ENCODE measurements at places on chromosomes 5 and 9.
A peak's percentile ranks its signal among the peaks of the same experiment; 100 is the strongest.

DNA sequence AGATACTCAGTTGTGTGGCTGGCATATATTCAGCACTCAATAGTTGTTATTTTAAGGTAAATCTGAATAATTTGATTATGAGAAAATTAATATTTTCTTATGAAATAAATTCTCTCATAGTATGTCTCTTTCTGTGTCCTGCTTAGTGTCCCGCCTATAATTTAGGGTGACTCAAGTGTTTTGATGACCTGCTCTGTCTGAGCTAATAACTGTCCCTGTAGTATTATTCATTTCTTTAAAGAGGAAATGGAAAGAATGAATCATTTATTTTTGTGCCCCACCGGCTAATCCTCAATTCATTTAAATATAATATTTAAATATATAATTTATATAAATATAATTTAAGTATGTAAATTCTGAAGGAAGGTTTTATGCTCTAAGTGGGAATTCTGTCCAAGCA is 4.1 kb downstream of the SLC1A1 start:
- no peak for DNase-seq

DNA sequence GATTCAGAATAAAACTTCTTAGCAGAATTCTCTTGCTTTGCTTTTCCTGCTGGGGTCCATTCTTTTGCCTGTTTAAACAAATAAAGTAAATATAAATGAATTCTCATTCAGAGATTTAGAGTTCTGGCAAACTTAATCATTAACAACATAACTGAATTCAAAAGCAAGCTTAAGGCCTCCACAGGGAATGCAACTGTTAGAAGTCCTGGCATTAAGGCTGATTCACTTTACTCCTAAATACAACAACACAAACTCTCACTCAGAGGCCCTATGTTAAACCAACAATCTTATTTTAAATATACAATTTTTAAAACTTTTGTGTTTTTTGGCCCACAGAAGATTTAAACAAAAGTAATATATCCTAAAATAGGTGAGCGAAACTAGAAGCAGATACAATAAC is 178.3 kb downstream of the AP3B1 start:
- no peak for DNase-seq

- DNase-seq: no peak
Measured at GRCh38 chr5:158514986-158515359, 584.7 kb downstream of the EBF1 start.

- no peak for DNase-seq
Measured at GRCh38 chr9:6498982-6499381, 86.0 kb downstream of the UHRF2 start.

DNA sequence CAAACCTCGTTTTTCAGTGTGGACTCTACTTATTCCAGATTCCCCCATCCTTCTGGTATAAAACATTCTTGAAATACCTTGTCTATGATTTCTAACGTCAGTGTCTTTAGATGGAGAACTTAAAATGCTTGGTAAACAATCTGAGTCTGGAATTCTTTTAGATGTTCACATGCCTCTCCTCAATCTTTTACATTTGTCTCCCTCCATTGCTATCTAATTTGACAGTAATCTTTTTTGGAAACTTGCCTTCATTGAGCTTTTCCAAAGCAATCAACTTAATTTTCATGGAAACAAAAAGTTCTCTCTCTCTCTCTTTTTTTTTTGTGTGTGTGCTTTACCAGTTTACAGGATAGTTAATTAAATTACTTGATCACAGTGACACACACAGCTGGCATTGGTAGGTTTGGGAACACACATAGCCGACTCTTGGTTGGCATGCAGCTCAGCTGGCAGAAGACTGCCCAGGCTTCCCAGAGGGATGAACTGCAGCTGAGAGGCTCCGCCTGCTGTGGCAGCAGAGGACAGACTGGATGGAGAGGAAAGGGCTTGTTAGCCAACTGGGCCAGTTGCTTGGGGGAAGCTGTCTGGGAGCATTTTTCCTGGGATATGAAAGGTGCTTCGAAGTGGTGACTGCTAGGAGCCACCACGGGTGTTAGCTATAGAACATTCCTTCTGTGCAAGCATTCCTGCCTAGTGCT is 271.3 kb downstream of the ZSWIM6 start:
- DNase-seq: no peak

DNA sequence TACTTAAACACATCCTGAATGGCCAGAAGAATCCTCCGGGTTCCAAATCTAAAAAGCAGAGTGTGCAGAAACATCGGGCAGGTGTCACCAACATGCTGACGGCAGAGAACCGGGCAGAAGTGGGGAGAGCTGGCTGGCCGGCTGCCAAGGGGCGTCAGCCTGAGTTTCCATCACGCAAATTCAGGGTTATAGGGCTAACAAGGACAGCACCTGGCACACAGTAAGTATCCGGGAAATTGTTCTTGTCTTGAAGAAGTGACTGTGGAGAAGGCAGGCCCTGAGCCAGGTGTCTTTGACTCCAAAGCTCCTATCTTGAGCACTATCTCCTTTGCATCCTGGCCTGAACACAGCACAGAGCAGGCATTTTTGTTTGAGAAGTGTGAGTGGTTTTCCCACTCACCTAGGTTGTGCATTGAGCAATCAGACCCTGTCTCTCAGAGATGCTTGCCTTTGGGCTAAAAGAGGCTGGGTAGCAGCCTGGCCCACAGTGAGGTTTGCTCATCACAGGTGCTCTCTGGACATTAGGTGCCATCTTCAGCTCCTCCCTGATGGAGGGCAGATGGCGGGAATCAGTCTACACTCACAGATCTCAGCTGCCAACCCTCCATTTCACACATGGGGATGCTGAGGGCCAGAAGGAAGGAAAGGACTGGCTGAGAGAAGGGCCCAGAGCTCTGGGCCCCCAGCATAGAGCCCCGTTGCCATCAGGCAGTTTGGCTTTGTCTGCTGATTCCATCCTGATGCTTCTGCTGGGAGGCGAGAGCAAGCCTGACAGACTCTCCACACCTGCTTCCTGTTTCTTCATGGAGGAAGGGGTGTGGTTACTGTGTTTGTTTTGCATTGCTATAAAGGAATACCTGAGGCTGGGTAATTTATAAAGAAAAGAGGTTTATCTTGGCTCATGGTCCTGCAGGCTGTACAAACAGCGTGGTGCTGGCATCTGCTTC is 52.8 kb downstream of the WHRN start:
- DNase-seq: peak; percentile 92

GRCh38 chr5:64213531-64213930 is 47.9 kb downstream of the RNF180 start:
- peak; percentile 1 for DNase-seq

- no peak for DNase-seq
Measured at GRCh38 chr9:133225171-133226011, 16.3 kb upstream of the OBP2B start.

GRCh38 chr9:96158909-96159575 is 142.9 kb downstream of the HSD17B3 start:
- DNase-seq: no peak

DNA sequence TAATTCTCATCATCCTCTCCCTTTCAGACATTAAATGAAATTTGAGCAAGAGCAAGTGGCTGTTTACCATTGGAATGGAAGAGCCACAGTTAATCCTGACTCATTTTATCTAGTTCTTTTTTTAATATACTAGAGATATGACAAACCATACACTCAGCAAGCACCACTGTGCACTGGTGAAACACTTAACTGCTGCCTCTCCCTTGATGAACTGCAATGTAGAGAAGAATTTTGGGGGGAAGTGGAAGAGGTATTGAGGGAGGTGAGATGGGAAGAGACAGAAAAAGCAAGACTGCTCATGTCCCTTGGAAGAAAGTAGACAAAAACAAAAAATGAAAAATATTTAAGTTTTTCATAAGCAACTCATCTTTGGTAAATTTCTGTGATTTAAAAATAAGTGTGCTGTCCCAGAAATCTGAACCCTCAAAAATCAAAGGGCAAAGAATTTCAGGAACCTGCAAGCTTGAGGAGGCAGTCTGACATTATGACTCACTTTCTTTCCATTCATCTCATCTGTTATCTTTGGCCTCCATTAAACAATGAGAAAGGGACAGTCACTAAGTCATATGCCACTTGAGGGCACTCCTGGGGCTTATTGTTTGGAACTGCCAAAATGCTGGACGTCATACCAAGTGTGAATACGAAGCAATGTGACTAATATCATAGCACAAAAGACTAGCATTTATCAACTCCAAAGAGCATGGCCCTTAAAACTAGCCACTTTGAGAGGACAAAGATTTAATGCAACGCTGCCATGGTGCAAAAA is 566.8 kb upstream of the DMAC1 start:
- peak; percentile 9 for DNase-seq
